ENCODE measurements at places on chromosomes 5 and 9.
A peak's percentile ranks its signal among the peaks of the same experiment; 100 is the strongest.

GRCh38 chr9:116368680-116369079, 215.1 kb downstream of the PAPPA start:
- no peak for DNase-seq

- DNase-seq: no peak
Measured at GRCh38 chr5:172491481-172491880, 37.2 kb upstream of the SH3PXD2B start.

- DNase-seq: no peak
Measured at GRCh38 chr5:54442271-54442670, 13.2 kb upstream of the HSPB3 start.

DNA sequence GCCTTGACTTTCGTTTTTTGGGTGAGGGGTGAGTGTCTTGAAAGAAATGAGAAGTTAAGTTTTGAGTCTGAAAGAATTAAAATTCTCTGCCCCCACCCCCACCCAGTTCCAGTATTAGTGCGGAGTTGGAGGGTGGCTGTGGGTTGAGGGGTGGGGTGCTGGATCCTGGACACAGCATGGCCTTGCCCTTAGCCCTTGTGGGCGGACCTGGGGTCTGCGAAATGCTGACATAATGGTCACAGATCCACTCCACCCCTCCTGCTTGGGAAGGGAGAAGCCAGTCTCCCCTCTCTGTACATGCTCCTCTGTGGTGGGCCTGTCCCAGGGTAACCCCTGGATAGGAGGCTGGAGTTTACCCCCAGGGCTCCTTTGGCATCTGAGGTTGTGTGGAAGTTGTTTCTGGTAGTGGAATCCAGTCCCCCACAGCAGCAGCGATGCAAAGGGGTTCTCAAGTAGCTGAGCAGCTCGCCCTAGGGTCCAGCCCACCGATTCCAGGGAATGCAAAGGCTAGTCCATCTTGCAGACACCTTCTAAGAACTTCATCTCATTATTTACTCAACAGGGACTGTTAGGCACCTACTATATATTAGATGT, 42.8 kb upstream of the TCF7 start:
- no peak for DNase-seq

GRCh38 chr9:237858-238345, 23.2 kb downstream of the DOCK8 start:
- no peak for DNase-seq

- DNase-seq: no peak
Measured at GRCh38 chr5:109701792-109702191, 12.1 kb downstream of the MAN2A1 start.

DNA sequence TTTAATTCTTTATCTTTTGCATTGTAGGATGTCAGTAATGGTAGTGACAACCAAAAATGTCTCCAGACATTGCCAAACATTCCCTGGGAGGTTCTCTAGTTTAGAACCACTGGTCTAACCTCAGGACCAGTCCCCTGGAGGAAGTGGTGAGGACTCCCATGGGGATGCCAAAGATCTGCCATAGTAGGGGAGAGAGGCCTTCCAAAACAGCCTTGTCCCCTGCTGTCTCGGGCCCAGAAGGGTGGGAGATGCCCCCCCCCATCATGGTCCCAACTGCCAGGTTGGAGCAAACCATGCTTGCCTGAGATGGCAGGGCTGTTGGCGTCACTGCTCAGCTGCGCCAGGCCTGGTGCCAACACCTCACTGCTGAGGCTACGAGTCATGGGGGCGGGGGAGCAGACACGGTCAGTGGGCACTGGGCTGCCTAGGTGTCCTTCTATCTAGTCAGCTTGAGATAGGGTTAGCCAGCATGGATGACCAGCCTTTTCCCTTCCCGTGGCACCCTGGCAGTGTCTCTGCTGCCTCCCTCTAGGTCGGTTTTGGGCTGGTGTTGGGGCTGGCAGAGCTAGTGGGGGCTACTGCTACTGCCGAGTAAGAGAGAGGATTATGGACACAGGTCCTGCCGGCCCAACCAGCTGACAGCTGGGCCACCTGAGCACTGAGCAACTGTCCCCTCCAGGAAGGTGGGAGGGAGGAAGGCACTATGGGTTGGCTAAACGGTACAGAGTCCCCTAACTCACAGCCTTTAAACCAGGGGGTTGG, 8.3 kb upstream of the CXXC5 start:
- DNase-seq: peak; percentile 50

DNA sequence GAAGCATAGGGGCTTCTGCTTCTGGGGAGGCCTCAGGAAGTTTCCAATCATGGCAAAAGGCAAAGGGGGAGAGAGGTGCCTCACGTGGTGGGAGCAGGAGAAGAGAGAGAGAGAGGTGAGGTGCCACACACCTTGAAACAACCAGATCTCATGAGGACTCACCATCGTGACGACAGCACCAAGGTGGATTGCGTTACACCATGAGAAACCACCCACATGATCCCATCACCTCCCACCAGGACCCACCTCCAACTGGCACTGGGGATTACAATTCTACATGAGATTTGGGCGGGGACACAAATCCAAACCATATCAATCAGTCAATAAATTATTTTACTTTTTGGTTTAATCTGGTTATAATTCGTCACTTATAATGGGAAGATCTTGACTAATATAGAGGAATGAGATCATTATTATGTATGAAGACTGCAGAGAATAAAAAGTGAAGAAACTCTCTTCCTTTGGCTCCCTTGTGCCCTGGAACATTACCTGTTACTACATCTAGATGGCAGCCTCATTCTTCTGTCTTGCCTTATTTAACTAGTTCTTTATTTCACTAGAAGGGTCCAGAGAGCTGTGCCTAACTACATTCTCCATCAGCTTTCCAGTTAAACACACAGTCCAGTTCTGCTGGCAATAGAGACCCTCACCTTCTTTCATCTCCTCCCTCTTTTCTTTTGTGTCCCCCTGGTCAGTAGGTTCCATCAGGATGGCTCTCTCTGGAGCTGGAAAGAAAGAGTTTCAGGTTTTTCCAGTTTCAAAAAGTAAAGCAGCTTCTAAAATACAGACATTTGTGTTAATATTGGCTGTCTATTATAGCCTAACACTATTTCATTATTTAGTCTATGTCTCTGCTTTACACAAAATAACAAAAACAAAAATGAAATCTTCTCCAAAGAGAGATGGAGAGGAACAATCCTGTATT, 21.7 kb upstream of the SPINK7 start:
- no peak for DNase-seq

Data from right cardiac atrium (tissue), 5 donors.